Tongue (tissue), 3 donors: ENCODE measurements at places on chromosomes 4 and X. TPM values are rescaled to one million over a fixed set of nuclear protein-coding genes. Genes with fewer than 3 reads are reported as not detected.

USP17L10 gene
- not detected for total RNA-seq

FGFBP2 gene
- 1.9 TPM for total RNA-seq

NAA11 gene
- total RNA-seq, result not detected

CCSER1 gene
- 19.9 TPM for total RNA-seq

FAM114A1 gene
- total RNA-seq, result 129 TPM

CXCL1 gene
- total RNA-seq, result 2.1 TPM

MTTP gene
- 1.4 TPM for total RNA-seq

STEEP1 gene
- total RNA-seq, result 28.6 TPM

RTL3 gene
- total RNA-seq, result 1.9 TPM

EGF gene
- 16.9 TPM for total RNA-seq

WDR17 gene
- total RNA-seq, result 5.7 TPM

DNA sequence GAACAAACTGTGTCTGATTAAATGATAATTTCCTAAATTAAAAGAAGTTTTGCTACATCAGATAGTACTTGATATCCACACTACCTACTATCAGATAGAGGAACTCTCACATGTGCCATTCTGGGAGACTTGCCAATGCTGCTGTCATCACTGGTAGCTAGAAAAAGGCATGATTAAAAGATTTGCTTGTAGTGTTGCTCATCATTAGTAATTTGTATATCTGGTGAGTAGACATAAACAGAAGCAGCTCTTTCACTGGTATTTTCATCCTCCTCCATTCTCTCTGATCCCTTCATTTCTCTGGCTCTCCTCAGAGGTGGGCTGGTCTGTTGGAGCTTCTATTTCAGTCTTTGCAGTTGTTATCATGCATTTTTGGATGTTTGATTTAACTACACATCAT lies 56.0 kb downstream of the SPRY1 start:
- peak; percentile 79 for DNase-seq

DNA sequence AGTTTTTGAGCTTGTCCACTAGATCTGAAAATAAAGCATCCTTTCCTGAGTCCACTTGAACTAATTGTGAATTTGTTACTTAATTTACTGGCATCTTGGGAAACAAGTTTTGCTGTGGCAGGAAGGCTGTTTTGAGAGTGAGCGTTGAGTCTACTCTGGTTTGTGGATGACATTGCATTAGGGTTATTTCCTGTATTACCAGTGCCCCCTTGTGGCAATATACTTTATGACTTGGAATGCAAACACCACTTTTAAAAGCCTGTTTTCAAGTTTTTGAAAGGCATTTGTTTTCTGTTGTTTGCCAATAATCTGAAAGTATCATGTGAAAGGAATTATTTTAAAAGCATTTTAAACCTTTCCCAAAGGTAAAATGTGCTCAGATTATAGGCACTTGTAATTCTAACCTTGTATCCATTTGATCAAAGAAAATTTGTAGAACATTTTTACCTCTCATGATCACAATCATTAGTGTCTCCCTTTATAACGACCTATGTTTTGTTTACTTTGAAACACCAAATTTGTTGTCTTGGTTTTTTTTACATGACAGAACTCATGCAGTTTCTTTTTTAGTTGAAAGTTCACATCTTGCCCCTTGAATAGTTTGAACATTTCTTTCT lies 18.0 kb upstream of the CYP2U1 start:
- DNase-seq, result peak; percentile 87

DNA sequence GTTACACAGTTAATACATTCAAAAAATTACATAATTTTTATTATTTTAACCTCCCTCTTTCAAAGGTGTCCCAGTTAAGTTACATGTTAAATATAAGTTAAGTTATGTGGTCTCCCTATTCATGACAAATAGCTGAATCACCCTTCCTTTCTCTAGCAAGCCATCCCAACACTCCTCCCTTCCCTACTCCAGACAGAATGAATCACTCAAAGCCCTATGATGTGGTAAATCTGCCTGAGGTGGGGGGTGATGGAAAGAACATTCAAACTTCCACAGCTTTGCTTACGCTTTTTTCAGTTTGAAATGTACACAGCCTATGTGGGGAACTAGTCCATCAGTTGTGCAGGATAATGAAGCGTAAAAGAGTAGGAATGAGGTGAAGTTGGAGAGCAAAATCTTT lies 90.2 kb downstream of the CXCL13 start:
- no peak for DNase-seq

- DNase-seq, result no peak
These were observed 509.7 kb downstream of the INPP4B start for GRCh38 chr4:142336251-142336934.

- peak; percentile 5 for DNase-seq
These were observed 958 bp upstream of the UGT2B7 start for GRCh38 chr4:69095301-69095731.

DNA sequence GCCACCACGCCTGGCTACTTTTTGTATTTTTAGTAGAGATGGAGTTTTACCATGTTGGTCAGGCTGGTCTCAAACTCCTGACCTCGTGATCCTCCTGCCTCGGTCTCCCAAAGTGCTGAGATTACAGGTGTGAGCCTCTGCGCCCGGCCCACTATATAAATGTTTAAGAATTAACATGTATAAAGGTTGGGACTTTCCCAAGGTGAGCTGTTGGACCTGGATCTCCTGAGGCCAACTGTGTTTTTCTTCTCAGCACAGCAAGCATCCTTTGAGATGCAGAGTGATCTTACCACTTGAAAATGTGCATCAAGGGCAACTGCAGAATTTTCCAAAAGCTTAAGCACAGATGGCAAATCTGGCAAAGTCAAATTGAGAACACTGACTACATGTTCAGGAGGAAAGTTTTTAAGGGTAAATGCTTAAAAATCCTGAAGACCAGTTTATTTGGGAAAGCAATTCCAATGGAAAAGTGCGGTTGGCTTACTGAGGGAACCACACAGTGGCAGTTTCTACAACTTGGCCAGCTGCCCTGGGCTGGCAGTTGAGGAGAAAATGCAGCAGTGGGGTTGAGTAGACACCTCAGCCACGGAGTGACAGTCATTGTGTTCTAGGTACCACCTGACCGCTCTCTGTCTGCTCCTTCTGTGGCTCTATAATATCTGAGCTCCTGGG lies 168.9 kb downstream of the CBR4 start:
- DNase-seq, result no peak

- DNase-seq, result no peak
These were observed 55.4 kb downstream of the DDX3X start for GRCh38 chrX:41389311-41389888.

- no peak for DNase-seq
These were observed 240.2 kb upstream of the F9 start for GRCh38 chrX:139290310-139290709.

DNA sequence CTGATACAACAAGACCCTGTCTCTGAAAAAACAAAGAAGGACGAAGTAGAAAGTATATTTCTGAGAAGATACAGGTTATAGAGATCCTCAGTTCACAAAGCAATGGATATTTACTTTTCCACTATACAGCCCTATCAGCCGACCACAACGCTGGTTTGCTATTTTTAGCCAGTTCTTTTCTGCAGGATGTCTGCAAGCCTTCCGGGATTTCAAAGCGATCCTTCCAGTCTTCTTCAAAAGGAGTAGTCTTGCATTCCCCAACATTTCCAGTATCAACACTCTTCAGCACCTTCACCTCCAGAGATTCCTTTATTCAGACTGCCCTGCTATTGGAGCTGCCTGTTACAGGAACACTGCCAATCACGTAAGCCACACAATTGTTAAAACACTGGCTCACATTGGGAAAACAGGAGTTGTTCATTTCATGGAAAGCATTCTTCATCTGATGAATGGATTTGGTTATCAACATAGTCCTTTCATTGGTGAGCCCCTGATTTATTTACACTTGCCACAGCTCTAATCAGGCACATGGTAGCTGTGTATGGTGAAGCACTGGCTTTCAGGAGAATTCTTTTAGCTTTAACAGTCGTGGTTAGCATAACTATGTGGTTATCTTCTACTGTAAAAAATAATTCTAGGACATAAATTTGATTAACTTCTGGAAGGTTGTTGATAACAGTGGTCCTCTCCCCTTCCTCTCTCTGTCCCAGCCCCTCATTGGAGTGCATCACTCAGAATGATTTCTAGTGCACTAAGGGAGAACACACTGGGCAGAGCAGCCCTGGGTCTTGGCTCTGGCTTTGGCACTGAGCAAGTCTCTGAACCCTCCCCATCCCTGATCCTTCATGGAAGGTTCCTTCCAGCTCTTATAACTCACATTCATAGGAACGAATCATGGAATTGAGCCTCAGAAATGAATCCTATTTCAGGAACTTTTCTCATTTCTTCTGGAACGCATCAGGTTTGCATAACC lies 109.9 kb upstream of the SORBS2 start:
- DNase-seq, result peak; percentile 9

- no peak for DNase-seq
These were observed 2.3 kb downstream of the HNRNPD start for GRCh38 chr4:82371497-82371896.

- DNase-seq, result peak; percentile 31
These were observed 83.1 kb upstream of the IGFBP7 start for GRCh38 chr4:57193209-57193810.

GRCh38 chr4:61293707-61294400 lies 93.7 kb downstream of the ADGRL3 start:
- no peak for DNase-seq

DNA sequence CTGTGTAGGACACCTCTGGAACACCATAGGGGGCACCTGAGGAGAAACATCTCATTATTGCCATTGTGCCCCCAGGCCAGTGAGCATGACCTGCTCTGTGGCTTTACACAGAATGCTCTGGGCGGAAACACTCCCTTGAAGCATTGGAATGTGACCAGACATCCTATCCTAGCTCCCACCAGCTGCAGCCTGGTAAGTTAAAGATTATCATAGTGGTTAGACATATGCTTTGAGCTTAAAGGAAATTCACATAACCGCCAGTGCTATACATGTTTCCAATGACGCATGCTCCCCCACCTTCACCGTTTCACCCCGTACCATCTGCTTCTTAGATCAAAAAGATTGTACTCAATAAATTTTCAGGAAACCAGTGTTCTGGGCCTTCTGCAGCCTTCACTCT lies 217.7 kb upstream of the CENPE start:
- DNase-seq, result peak; percentile 16
